Transverse colon (tissue), 4 donors: ENCODE measurements at places on chromosomes 4 and X. TPM values are rescaled to one million over a fixed set of nuclear protein-coding genes. Genes with fewer than 3 reads are reported as not detected.

DNA sequence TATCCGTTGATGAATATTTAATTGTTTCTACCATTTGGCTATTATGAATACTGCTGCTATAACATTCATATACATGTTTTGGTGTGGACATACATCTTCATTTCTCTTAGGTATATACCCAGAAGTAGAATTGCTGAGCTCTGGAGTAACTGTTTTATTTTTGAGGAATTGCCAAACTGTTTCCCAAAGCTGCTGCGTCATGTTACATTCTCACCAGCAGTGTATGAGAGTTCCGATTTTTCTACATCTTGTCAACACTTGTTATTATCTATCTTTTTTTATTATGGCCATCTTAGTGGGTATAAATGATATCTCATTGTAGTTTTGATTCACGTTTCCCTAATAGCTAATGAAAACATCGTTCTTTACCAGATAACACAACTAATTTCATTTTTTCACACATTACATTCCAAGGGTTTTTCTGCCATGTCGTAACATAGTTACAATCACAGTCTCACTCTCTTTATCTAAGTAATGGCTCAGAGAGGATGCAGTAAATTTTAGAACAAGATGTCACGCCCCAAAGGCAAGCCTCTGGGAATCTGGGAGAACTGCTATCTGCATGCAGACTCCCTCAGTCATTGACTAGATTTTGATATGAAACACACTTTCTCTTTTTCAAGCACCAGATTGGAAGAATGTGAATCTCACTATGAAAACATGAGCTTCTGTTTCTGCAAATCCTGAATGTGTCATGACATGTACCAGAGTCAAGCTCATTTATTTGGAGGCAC is 10.3 kb downstream of the ARHGAP6 start:
- no peak for DNase-seq
- no peaks in the 10 kb centered on the region for H3K27me3 ChIP-seq
- no peak overlapping the region for H3K4me3 ChIP-seq
- H3K4me1 ChIP-seq: no peaks in the 10 kb centered on the region
- no peak overlapping the region for H3K27ac ChIP-seq

- no peaks in the 10 kb centered on the region for H3K27me3 ChIP-seq
- H3K4me1 ChIP-seq: no peaks in the 10 kb centered on the region
- H3K36me3 ChIP-seq: no peaks in the 10 kb centered on the region
- DNase-seq: no peak
- H3K27ac ChIP-seq: no peak overlapping the region
- H3K4me3 ChIP-seq: no peak overlapping the region
Measured at GRCh38 chr4:64935469-64936001, 526.3 kb upstream of the TECRL start.

DNA sequence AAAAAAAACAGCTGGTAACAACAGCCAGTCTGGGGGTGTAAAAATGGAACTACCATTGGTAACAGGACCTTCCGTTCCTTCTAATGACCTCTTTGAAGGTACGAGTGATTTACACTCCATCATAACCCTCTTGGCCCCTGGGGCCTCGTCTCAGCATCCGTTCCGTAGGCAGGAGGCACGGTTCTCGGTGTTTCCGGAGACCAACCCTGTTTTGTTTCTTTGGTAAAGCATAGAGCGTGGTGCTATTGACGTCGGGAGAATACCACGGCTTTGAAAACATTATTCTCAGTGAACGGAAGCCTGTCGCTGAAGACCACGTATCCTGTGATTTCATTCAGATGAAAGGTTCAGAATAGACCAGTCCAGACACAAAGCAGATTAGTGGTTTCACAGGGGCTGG is 198.9 kb downstream of the ASMT start:
- no peaks in the 10 kb centered on the region for H3K36me3 ChIP-seq
- no peaks in the 10 kb centered on the region for H3K4me1 ChIP-seq
- no peaks in the 10 kb centered on the region for H3K27me3 ChIP-seq
- no peak overlapping the region for H3K4me3 ChIP-seq
- H3K27ac ChIP-seq: no peak overlapping the region
- DNase-seq: no peak

DNA sequence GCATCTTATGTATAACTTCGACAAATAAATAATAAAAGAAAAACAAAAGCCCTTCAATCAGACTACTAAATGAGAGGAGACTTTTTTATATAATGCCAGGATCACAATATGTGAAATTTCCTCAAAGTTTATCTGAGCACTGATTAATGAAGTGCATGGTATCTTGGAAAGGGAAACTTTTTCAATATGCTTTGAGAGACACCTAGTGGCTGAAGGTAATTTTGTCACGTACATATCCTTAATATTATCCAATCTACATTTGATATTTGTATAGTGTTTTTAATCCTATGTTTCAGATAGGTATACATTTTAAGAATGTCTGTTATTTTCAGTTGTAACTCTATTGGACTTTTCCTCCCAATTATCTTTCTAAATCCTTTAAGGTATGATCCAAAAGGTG is 146.8 kb downstream of the KLHL4 start:
- DNase-seq: no peak
- H3K4me3 ChIP-seq: no peak overlapping the region
- no peaks in the 10 kb centered on the region for H3K36me3 ChIP-seq

DNA sequence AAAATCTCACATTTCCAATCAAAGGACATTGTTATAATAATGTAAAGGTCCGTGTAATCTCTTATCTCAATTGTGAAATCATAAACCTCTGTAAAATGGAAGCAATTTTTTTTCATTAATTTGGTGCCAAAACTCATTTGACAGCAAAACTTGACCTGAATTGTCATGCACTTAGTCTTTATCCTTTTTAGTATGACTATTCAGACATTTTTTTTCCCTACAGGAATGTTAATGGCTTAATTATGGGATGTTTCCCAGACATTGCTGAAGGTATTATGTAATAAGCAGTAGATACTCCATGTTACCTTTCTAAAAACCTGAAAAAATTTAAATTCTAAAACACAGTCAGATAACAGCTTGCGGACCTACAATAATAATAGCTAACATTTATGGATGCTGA is 228.9 kb downstream of the LHFPL1 start:
- H3K27ac ChIP-seq: no peak overlapping the region
- DNase-seq: no peak
- no peaks in the 10 kb centered on the region for H3K27me3 ChIP-seq
- H3K36me3 ChIP-seq: no peaks in the 10 kb centered on the region
- H3K4me1 ChIP-seq: no peaks in the 10 kb centered on the region

The DRD5 gene
- not detected for total RNA-seq

The WNK3 gene
- total RNA-seq: 0.48 TPM

The ITGB1BP2 gene
- total RNA-seq: not detected
